ENCODE measurements at places on chromosomes 7 and 10.

DNA sequence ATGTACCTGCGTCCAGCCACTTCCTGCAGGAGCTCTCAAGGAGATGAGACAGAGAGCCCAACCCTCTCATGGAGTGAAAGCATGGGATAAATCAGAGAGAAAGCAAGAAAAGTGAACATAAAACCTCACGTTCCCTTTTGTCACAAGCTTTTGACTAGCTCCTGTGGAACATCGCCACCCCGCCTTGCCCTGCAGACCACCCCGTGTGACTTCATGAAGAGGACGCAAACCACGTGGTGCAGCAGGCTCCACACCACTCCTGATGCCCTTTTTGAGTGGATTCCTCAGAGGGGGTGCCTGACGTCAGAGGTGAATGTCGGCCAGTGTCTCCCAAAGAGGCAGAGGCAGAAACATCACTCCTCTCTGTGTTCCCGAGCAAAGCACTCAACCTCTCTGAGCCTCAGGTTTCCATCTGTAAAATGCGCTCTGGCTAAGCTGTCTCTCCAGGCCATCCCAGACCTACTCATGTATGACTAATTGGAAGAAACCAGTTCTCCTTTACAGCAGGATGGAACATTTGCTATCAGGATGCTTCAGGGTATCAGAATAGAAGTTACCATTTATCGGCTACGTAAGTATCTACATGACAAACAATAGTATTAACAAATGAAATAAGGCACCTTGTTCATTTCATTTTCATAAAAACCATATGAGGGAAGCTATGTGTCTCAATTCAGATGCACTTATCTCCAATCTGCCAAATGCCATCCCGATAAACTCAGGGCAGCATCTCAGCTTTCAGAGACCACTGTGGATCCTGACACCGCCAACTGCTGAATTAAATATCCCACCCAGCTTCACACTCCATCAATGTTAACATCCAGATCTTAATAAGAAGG is 5.3 kb downstream of the ZNF488 start:
- no peak for DNase-seq

DNA sequence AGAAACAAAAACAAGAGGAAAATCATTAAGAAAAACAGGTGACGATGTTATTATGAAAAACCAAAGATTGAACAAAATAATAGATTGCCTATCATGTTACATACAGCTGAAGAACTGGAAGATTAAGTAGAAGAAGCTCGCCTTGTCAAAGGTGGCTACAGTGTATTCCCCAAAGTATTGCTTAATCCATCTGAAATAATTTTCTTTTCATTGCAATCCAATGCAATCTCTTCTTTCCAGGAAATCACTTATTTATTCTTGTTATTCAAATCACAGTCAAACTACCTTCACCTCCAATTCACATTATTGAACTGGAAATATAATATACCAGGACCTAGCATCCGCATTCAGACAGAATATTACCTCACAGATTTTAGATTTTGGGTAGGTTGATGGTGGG is 235.9 kb downstream of the AHR start:
- DNase-seq: no peak

DNA sequence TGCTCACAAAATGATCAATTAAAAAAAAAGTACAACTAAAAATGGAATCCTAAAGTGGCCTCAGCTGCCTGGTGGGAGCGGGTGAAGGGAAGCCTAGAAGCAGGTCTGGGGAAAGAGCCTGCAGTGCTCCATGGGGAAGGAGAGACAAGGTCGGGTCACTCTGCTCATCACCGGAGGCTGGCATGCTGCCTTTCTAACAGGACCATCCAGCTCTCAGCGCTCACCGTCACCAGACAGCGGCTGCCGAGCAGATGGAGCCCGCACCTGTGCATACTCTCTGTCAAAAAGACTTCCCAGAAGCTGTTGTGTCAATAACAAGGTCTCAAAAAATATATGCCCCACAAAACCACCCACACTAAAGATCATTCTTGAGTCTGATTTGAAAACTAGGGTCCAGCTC is 112.8 kb downstream of the BAMBI start:
- DNase-seq: no peak

DNA sequence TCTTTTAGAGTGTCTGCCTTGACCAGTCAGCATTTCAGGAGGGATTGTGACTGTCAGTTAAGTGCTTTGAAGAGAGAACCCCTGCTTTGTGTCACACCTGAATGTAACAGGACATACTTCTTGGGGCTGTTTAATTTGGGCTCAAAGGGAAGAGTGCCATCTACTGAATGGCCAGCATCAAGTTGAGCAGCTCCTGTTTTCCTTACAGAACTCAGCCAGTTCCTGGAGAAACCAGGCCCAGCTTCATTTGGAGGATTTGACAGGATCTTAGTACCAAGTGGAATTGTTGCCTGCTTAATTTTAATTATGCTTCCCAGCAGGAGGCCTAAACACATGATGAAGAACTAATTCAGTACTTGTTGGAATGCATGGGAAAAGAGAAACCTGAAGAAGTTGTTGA is 8.3 kb downstream of the ADD3 start:
- no peak for DNase-seq

- DNase-seq: no peak
These were observed 124.0 kb upstream of the GPR22 start for GRCh38 chr7:107345898-107346297.

DNA sequence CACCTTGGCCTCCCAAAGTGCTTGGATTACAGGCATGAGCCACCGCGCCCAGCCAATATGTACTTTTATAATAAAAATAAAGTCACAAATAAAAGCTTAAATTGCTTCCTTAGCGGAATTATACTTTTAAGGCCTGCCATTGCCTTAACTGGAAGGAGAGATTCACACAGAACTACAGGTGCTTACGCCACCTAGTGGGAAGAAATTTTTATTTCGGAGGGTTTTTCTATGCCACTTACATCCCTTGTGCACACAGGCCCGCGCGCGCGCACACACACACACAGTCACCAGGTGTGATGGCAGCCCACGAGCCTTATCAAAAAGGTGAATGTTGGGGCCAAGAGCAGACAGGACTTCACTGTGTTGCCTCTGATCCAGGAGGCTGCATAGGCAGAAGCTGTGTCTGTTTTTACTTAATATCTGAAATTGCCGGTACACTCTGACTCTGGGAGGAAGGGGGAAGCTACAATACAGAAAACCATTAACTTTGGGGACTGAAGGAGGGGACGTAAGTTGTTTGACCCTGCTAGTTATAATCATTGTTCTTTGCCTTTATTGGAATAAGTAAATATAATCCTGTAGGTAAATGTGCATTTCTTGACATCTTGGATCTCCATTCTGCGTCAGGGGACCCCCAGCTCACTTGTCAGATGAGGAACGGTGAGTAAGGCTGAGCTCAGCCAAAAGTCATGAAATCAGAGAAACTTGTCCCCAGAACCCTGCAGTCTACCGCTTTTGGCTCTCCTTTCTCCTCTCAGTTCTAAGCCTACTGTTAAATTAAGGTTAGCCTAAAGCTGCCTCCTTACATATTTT is 87.1 kb downstream of the SLC16A9 start:
- DNase-seq: peak; percentile 9

GRCh38 chr10:81889181-81889769 is 14.3 kb downstream of the NRG3 start:
- no peak for DNase-seq

DNA sequence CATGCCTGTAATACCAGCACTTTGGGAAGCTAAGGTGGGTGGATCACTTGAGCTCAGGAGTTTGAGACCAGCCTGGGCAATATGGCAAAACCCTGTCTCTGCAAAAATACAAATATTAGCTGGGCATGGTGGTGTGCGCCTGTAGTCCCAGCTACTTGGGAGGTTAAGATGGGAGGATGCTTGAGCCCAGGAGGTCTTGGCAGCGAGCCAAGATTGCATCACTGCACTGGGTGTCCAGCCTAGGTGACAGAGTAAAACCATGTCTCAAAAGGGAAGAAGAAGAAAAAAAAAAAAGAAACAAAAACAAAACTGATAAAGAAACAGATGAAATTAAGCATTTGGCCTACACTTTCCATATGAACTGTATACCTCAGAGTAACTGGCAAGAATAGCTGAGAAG is 319.2 kb downstream of the PARD3 start:
- DNase-seq: no peak

GRCh38 chr7:32921896-32922295 is 30.3 kb upstream of the KBTBD2 start:
- DNase-seq: no peak

- no peak for DNase-seq
These were observed 182.3 kb downstream of the PPP1R9A start for GRCh38 chr7:95089414-95090315.

GRCh38 chr7:128299109-128299607 is 44.5 kb downstream of the RBM28 start:
- no peak for DNase-seq

GRCh38 chr10:119853574-119853973 is 19.1 kb downstream of the MCMBP start:
- no peak for DNase-seq

GRCh38 chr7:6709808-6710207 is 3.1 kb upstream of the ZNF12 start:
- DNase-seq: no peak
